NCI-H446 treated with DMSO at 0.1 percent for 48 hours (cell line): ENCODE measurements at places on chromosomes 12 and 14.

- DNase-seq: no peak
Observed at GRCh38 chr14:80768646-80769045, 172.9 kb downstream of the CEP128 start.

DNA sequence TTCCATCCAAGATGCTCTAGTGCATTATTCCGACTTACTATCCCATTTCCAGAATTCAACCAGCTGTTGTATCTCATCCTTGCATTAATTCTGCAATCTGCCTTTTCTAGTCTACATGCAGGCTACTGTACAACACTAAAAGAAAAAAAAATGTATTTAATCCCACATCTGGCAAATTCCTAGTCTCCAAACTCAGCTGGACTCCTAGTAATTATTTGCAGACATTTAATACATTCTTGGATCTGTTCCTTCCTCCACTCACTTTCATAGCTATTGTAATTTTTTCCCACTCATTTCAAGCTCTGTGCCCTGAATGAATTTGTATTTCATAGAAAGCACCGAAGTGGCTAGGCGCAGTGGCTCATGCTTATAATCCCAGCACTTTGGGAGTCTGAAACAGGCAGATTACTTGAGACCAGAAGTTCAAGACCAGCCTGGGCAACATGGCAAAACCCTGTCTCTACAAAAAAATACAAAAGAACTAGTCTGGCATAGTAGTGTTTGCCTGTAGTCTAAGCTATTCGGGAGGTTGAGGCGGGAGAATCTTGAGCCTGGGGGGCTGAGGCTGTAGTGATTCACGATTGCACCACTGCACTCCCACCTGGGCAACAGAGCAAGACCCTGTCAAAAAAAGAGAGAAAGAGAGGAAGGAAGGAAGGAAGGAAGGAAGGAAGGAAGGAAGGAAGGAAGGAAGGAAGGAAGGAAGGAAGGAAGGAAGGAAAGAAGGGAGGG, 39.5 kb upstream of the YAF2 start:
- DNase-seq: no peak

- DNase-seq: no peak
Observed at GRCh38 chr14:94317259-94317658, 5.9 kb downstream of the SERPINA6 start.

DNA sequence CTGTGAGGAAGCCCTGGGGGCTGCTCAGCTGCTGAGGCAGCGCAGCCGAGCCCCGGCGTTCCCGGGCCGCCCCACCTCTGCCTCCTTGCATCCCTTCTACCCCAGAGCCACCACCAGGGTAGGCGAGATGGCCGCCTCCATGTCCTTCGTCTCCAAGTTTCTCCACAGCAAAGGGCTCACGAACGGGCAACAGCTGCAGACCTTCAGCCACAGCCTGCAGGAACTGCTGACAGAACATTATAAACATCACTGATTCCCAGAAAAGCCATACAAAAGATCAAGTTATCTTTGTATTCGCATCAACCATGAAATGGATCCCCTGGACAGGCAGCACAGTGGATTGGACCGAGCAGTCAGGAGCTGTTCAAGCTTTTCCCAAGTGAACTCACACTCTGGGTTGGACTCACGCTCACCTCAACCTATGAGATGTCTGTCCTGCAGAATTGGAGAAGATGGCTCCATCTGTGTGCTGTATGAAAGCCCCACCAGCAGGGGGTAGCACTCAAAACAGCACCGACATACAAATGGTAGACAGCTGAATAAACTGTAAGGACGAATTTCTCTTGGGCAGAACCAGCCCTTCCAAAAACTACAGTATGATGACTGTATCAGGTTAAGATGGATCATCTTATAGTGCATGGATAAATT, 19.4 kb upstream of the A2M start:
- no peak for DNase-seq

DNA sequence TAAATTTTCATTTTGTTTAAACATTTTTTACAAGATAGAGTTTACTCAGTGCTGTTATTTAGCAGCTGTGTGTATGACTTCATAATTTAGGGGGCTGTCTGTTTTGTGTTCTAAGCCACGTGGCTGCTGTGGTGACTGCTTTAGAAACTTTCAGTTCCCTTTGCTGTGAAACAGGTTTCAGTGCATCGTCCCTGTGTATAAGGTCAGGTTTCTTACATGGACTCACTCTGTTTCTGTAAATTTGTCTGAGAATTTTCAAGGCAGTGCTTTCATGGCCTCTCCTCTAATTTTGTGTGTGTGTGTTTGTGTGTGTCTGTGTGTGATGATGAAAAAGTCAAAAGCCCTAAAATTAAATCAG, 32.4 kb downstream of the BICD1 start:
- DNase-seq: peak; percentile 54

GRCh38 chr12:48334808-48335207, 15.9 kb downstream of the ZNF641 start:
- no peak for DNase-seq

GRCh38 chr12:124303579-124304313, 8.9 kb downstream of the RFLNA start:
- DNase-seq: no peak

DNA sequence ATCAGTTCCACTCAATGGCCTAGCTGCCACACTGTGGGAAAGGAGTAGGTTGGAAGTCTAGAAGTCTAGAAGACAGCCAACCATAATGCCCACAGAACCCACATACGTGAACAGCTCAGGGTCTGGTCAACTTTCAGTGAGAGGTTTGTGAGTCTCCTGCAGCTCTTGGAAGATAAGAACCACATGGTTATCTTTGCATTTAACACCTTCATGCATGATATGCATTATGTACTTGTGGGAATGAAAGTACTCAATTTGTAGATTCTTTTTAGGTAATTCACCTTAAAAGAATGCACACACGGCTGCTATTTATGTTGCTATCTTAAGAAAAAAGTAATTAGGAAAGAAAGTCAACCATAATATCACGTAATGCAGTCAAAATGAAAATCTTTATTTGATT, 126.7 kb downstream of the ESRRB start:
- DNase-seq: no peak

DNA sequence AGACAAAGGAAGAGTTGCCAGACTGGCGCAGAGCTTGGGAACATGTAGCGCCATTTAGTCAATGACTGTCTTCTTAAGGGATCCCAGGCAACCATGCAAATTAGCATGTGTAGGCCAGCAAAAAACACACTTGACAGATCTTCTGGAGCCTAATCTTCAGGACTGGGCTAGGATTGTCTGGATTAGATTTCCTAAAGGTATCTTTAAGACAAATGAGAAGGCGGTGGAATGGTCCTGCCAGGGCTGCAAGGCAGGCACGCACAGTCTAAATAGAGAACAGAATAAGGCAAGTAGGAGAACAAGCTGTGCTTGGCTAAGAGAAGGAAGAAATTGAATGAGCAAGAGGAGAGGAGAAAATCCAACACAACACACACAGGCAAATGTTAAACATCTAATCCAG, 80.0 kb downstream of the CIT start:
- no peak for DNase-seq

DNA sequence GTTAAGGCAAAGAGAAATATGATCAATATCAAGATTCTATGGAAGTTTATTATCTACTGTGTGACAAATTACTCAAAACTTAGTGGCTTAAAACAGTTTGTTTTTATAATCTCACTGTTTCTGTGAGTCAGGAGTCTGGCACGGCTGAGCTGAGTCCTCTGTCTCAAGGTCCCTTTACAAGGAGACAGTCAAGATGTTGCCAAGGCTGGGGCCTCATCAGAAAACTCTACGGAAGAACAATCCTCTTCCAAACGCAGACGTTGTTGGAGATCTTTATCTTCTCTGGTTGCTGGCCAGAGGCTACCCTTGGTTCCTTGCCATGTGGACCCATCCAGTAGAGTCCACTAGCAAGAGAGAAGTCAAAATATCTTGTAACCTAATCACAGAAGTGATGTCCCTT, 100.6 kb upstream of the CCND2 start:
- DNase-seq: no peak
